ENCODE measurements at places on chromosomes 6 and 20.

- peaks cover 16% of the 10 kb centered on the region for H3K27me3 ChIP-seq
Observed at GRCh38 chr6:11018225-11018624, 25.9 kb downstream of the ELOVL2 start.

DNA sequence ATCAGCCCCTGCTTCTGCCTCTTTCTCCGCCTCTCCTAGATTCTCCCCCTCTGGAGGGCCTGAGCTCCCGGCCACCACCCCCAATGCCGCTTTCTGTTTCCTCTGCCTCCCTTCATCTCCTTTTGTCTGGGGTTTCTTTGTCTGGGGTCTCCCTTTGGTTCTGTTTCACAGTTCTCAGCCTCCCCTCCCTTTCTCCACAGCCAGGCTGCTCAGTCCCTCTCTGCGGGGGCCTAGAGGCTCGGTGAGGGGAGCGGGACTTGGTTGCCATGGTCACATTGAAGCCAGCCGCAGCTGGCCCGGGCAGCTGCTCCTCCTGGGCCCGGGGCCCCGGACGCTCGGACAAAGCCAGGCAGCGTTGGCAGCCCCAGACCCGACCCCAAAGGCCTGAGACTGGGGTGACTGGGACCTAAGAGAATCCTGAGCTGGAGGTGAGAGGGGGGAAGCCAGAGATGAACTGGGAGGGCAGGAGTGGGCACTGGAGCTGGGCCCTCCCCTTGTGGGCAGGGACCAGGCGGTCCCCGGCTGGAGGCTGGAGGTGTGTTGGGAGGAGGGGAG is 3.5 kb upstream of the DDR1 start:
- no peak for DNase-seq
- no peak overlapping the region for H3K27ac ChIP-seq
- no peaks in the 10 kb centered on the region for H3K36me3 ChIP-seq
- peaks cover 61% of the 10 kb centered on the region for H3K4me1 ChIP-seq
- no peaks in the 10 kb centered on the region for H3K27me3 ChIP-seq
- no peak overlapping the region for H3K4me3 ChIP-seq

GRCh38 chr20:17589161-17589834 is 19.4 kb downstream of the DSTN start:
- H3K27ac ChIP-seq: no peak overlapping the region
- no peaks in the 10 kb centered on the region for H3K27me3 ChIP-seq
- no peak for DNase-seq
- no peak overlapping the region for H3K4me3 ChIP-seq
- H3K4me1 ChIP-seq: peaks cover 18% of the 10 kb centered on the region

- H3K4me1 ChIP-seq: no peaks in the 10 kb centered on the region
- no peak for DNase-seq
- H3K27me3 ChIP-seq: no peaks in the 10 kb centered on the region
- H3K36me3 ChIP-seq: no peaks in the 10 kb centered on the region
Observed at GRCh38 chr6:141701732-141702131, 431.0 kb upstream of the GJE1 start.

DNA sequence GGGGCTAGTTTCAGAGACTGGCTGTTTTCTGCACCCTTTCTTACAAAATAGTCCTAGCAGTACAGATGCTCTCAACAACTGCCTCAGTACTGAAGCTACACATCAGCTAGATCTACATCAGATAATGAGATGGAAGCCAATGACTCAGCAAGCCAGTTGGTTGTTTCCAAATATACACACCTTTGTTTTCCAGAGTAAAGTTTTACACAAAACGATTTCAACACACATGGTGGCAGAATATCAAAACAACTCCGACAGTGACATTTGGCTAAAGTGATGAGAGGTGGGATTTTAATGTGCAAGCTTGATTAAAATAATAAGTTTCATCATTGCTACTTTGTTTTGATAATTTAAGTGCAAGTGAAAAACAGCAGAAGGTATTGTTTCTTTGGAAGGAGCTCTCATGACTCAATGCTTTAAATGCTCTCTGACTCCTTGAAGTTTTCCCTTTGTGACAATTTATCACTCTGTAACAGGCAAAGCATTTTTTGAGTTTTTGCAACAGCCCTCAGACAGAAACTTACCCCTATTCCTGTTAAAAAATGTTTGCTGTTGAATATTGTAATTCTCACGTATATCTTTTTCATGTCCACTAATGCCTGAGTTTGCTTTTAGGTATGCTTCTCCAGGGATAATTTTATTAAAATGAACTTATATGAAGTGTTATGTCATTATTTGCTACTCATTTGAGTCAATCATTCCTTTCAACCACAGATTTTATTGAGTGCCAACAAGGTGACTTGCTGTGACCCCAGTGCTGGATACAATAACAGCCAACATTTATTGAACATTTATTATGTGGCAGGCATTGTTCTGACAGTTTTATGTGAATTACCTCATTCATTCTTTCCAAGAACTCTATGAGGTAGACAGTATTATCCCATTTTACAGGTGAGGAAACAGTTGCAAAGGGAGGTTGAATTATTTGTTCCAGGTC is 882.0 kb downstream of the TFAP2A start:
- no peaks in the 10 kb centered on the region for H3K36me3 ChIP-seq
- no peaks in the 10 kb centered on the region for H3K27me3 ChIP-seq
- H3K27ac ChIP-seq: no peak overlapping the region

GRCh38 chr6:145898376-145898775 is 65.8 kb downstream of the SHPRH start:
- H3K27ac ChIP-seq: no peak overlapping the region
- no peak for DNase-seq
- no peaks in the 10 kb centered on the region for H3K4me1 ChIP-seq
- no peaks in the 10 kb centered on the region for H3K27me3 ChIP-seq
- H3K4me3 ChIP-seq: no peak overlapping the region
- peaks cover 68% of the 10 kb centered on the region for H3K36me3 ChIP-seq

- DNase-seq: no peak
- no peak overlapping the region for H3K27ac ChIP-seq
- H3K4me1 ChIP-seq: no peaks in the 10 kb centered on the region
- H3K4me3 ChIP-seq: no peak overlapping the region
Observed at GRCh38 chr6:136640132-136640915, 90.1 kb upstream of the MAP7 start.

DNA sequence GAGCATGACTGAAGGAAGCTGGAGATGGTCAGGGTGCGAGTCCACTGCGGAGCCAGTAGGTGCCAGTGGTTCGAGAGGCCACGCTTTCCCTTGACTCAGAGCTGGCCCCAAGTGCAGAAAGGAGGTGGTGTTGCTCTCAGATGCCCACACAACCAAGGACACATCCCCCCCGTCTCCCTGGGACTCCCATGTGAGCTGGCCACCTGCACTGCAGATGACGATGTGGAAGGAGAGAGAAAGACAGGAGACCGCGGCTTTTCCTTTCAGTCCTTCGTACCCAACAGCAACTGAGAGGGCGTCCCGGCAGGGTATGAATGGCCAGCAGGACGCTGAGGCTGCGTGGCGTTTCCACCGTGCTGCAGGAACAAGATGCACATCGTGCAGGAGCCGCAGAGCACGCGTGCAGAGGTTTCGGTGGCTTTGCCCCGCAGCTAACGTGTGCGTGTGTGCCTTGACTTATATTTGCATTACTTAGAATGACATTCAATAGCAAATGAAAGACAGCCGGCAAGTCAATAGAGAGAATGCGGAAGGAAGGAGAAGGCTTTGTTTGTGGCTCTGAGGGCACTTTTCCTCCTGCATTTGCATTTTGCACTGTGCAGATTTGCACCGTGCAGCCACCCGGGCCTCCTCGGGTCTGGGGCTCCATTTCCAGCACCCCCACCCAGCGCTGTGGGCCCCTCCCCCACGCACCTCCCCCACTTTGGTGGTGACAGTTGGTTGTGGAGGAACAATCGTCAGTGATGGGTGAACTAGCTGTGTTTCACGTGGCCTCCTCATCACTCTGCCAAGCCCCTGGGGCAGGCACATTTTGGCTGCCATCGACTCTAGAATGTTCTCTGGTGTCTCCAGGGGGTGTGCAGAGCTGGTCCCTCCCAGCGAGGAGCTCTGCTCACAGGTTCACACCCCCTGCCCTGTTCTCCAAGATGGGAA is 26.4 kb upstream of the BHLHE23 start:
- H3K36me3 ChIP-seq: no peaks in the 10 kb centered on the region
- DNase-seq: no peak
- peaks cover 19% of the 10 kb centered on the region for H3K27me3 ChIP-seq
- H3K4me3 ChIP-seq: peak overlapping the region; percentile 32
- no peak overlapping the region for H3K27ac ChIP-seq

- H3K4me3 ChIP-seq: no peak overlapping the region
- H3K27ac ChIP-seq: no peak overlapping the region
- peaks cover 9% of the 10 kb centered on the region for H3K27me3 ChIP-seq
- DNase-seq: no peak
Observed at GRCh38 chr6:83474309-83474708, 38.0 kb upstream of the PRSS35 start.

DNA sequence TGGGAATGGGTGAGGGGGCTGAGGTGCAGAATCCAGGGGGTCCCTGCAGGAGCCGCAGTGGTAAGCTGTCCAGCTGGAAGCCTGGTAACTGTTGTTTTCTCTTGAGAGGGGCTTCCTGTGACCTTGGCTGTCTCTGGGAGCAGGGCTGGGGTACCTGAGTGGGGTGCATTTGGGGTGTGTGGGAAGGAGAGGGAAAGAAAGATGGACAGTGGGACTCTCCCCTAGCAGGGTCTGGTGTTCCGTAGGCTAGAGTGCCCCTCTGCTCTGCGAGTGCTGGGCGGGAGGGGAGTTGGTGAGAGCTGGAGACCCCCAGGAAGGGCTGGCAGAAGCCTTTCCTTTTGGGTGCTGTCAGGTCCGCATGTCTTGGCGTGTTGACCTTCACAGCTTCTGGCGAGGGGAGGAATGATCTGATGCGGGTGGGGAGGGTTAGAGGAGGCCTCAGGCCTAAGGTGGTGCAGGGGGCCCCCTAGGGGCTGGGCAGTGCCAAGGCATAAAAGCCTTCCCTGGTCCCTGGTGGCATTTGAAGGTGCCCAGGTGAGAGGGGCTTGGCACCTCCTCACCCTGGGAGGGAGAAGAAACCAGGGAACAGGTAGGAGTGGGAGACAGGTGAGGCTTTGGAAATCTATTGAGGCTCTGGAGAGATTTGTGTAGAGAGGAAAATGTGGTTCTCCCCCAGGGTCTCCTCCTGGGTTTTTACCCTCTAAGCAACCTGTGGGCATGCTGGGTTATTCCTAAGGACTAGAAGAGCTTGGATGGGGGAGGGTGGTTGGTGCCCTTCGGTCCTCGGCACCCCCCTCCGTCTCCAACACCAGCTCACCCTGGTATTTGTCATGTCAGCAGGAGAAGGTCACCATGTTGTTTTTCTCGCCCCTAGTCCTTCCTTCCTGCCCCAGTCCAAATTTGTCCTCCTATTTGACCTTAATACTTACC is 3.3 kb downstream of the VEGFA start:
- peaks cover 52% of the 10 kb centered on the region for H3K4me1 ChIP-seq
- DNase-seq: peak; percentile 74
- peak overlapping the region; percentile 94 for H3K4me3 ChIP-seq
- H3K27ac ChIP-seq: peak overlapping the region; percentile 50

DNA sequence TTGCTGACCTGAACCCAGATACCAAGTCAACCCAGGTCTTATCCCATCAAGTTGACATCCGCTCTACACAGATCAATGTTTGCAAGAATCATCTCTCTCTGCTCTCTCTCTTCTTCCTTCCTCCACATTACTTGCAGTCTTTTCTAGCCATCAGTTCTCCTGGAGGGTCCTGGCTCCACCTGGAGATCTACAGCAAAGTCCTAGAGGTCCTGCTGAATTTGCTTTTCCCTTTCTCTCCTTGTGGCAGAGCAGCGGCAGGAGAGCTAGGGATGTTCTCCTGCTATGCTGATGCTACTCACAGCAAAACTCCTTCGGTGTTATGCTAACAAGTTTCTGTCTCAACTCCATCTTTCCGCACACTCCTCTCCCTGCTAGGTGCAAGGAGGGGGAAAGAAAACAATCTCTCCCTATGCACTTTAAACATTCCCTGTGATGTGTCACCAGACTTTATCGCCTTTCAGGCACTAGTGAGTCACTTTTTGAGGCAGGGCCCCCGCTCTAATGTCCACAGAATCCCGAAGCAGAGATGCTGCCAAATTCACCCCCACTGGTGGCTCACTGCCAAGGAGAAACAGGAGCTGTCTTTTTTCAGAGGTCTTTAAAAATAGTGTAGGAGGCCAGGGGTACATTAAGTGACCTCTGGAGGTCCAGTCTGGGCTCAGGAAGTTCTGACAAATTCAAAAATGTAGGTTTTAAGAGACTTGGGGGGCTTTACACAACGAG is 62.6 kb downstream of the FAM50B start:
- H3K4me3 ChIP-seq: no peak overlapping the region
- peaks cover 21% of the 10 kb centered on the region for H3K4me1 ChIP-seq
- peaks cover 38% of the 10 kb centered on the region for H3K27me3 ChIP-seq
- no peak overlapping the region for H3K27ac ChIP-seq
- no peak for DNase-seq

GRCh38 chr6:84943905-84944304 is 179.5 kb upstream of the TBX18 start:
- DNase-seq: no peak
- no peak overlapping the region for H3K4me3 ChIP-seq
- no peaks in the 10 kb centered on the region for H3K4me1 ChIP-seq
- H3K27ac ChIP-seq: no peak overlapping the region
- no peaks in the 10 kb centered on the region for H3K36me3 ChIP-seq

- H3K4me1 ChIP-seq: no peaks in the 10 kb centered on the region
- H3K27me3 ChIP-seq: no peaks in the 10 kb centered on the region
- no peak for DNase-seq
- no peak overlapping the region for H3K27ac ChIP-seq
Observed at GRCh38 chr6:67757465-67758033, 877.5 kb upstream of the ADGRB3 start.

GRCh38 chr6:134035823-134036296 is 16.6 kb downstream of the SLC2A12 start:
- H3K36me3 ChIP-seq: no peaks in the 10 kb centered on the region
- H3K27me3 ChIP-seq: no peaks in the 10 kb centered on the region
- H3K4me3 ChIP-seq: no peak overlapping the region
- H3K4me1 ChIP-seq: peaks cover 6% of the 10 kb centered on the region
- no peak for DNase-seq

- no peaks in the 10 kb centered on the region for H3K27me3 ChIP-seq
- DNase-seq: no peak
- peaks cover 61% of the 10 kb centered on the region for H3K36me3 ChIP-seq
- H3K27ac ChIP-seq: peak overlapping the region; percentile 49
- no peak overlapping the region for H3K4me3 ChIP-seq
Observed at GRCh38 chr6:111572216-111572706, 33.4 kb downstream of the TRAF3IP2 start.

- H3K4me3 ChIP-seq: no peak overlapping the region
- H3K27ac ChIP-seq: no peak overlapping the region
- H3K4me1 ChIP-seq: no peaks in the 10 kb centered on the region
- no peak for DNase-seq
- no peaks in the 10 kb centered on the region for H3K36me3 ChIP-seq
Observed at GRCh38 chr6:22622351-22622750, 53.0 kb downstream of the HDGFL1 start.

- no peaks in the 10 kb centered on the region for H3K27me3 ChIP-seq
- DNase-seq: no peak
- H3K27ac ChIP-seq: no peak overlapping the region
Observed at GRCh38 chr6:25934735-25935313, 4.3 kb upstream of the SLC17A2 start.

All from activated naive CD8-positive, alpha-beta T cell treated with anti-CD3 and anti-CD28 coated beads, Interleukin-2, amount 50 U/mL, for 24 hours (primary cell).